ENCODE measurements at places on chromosomes 13 and 19.

GRCh38 chr13:27794921-27795717 lies 2.8 kb downstream of the GSX1 start:
- DNase-seq: no peak

- no peak for DNase-seq
These were observed 5.8 kb downstream of the KASH5 start for GRCh38 chr19:49393881-49394280.

DNA sequence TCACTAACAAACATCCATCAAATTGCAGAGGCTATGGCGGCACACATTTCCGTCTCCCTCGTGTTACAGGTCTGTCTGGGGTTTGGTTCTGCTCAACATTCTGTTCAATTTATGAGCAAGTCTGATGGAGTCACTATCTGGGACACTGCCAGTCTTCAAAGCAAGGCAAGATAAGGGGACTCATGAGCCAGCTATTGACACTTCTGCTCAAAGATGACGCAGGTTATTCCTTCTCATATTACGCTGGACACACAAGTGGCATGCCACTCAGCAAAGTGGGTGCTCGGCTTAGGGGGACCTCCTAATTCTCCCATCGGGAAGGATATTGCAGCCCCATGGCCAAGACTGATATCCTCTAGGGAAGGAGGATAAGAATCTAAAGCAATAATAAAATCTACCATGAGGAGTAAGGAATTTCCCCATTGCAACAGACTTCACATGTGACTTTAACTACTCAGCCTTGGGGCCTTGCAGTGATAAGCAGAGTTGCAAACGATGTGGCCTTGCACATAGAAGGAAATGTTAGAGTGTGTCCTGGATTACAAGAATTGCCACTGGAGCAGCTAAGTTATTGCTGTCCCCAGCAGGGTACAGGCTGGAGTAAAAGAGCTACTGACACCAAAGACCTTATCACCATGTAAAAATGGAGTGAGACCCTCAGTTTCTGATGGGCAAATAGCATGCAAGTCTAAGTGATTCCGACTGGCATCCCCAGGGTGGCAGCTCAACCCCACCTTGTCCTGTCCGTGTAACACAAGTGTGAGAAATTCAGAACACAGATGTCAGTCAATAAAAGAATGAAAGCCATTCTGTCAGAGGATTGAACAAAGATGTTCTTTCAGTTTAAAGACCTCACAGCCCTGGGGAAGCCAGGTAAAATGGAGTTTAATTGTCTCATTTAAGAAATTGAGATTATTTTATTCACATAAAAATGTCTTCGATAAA lies 306.1 kb downstream of the IRS2 start:
- no peak for DNase-seq

DNA sequence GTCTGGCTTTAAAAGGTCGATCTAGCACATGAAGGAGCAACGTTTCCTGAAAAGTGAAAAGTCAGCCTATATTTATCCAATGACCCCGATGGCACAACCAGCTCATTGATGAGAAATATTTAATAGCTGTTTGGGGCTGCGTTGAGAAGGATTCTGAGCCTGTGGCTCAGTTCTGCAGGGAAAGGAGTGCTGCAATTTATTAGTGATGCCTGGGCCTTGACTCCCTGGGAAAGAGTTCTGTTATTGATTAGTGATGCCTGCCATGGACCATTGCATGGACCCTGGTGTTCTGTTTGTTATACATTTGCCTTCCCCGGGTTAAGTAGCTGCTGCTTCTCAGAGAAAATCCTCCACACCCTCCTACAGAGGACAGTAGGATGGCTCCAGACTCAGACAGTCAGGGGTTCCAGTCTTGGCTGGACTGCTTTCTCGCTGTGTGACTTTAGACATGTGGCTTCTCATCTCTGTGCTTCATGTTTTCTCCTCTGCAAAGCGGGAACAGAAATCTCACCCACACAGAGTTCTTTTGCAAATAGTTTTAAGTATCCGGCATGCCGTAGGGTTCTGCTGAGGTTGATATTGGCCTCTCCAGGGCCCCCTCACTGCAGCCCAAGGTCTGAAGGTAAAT lies 17.7 kb upstream of the PTPRS start:
- DNase-seq: no peak

GRCh38 chr13:31133621-31134020 lies 28.1 kb downstream of the HSPH1 start:
- DNase-seq: no peak

DNA sequence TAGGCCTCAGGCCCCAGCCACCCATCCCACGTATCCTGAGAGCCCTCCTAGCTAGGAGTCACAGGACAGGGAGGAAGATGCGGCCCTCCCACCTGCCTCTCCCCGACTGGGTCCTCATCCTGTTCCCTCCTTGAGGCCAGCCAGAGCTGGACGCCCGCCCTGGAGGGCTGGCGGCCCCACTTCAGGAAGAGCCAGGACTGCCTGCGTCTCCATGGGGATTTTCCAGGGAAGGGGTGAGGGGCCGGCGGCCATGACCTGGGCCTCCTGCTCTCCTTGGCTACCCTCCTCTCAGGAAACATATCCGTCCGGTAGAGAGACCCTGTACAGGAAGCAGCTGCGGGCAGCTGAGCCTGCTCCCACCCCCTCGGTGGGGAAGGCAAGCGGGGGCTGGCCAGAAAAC lies 11.3 kb upstream of the PRKD2 start:
- DNase-seq: no peak
